CD8-positive, alpha-beta T cell (primary cell): ENCODE measurements at places on chromosomes 1 and 21.

DNA sequence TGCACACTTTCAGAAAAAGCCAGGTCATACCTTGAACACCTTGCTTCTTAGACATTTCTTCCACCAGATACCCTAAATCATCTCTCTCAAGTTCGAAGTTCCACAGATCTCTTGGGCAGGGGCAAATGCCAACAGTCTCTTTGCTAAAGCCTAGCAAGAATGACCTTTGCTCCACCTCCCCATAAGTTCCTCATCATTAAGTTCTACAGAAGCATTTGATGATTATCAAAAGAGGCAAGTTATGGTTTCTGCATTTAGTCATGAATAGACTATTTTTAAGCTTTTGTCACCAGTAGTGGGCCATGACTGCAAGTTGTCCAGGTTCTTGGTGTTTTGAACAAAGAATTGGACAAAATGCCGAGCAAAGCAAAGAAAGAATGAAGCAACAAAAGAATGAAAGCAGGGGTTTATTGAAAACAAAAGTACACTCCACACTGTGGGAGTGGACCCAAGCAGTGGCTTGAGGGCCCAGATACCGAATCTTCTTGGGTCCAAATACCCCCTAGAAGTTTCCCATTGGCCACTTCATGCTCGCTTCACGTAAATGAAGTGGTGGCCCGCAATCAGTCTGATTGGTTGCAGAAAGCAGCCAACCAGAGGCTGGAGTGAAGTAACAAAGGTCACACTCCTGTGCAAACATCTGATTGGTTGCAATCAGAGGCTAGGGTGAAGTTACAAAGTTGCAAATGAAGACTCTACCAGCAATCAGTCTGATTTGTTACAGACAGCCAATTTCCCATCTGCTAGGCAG lies 9.8 kb upstream of the EGLN1 start:
- no peak for DNase-seq

DNA sequence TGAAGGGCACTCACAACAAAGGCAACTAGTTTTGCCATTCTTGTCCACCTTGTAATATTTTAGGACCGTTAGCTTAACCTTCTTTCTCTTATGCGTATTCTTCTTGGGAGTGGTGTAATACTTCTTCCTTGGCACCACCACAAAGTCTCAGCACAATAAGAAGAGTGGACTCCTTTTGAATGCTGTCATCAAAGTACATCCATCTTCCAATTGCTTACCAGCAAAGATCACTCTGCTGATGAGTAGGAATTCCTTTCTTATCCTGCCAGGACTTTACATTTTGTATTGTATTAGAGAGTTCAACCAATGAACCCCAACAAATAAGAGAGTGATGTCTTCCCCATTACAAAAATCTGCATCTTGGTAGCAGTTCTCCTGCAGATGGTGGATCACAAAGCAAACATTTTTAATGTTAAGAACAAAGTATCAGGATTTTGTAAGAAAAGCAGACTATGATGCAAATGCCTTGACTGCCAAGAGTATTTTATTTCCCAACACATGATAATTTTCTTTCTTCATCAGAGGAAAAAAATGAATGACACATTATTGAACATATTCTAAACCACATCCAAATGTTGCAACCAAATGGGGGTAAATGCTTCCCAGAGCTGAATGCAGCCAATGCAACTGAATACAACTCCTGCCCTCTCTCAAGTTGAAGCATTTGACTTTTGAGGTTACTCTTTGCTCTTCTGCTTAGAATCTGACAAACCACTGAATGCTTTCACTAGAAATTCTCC lies 5.1 kb upstream of the ARNT start:
- no peak for DNase-seq

GRCh38 chr1:230128569-230129285 lies 61.7 kb downstream of the GALNT2 start:
- DNase-seq, result no peak

- no peak for DNase-seq
Measured at GRCh38 chr1:78210175-78210574, 164.4 kb downstream of the GIPC2 start.

DNA sequence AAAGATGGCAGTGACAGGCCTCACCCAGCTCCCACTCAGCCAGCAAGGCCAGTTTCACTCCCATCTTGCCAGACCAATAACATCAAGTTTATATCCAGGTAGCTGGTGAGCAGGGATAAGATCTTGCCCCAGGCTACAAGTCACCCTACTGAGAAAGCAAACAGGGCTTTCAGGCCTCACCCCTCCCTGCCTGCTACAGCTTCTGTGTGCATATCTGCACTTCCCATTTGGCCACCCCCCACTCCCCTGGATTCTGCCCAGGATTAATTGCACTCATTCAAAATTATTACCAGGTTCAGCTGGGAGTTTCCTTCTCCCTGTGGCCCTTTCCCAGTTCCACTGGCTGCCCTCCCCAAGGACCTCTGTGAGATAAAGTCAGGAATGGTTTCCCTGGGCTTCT lies 352.1 kb downstream of the TBX15 start:
- no peak for DNase-seq

- DNase-seq, result no peak
Measured at GRCh38 chr1:167056529-167057231, 33.5 kb downstream of the GPA33 start.

- no peak for DNase-seq
Measured at GRCh38 chr1:21534674-21535378, 25.6 kb downstream of the ALPL start.

DNA sequence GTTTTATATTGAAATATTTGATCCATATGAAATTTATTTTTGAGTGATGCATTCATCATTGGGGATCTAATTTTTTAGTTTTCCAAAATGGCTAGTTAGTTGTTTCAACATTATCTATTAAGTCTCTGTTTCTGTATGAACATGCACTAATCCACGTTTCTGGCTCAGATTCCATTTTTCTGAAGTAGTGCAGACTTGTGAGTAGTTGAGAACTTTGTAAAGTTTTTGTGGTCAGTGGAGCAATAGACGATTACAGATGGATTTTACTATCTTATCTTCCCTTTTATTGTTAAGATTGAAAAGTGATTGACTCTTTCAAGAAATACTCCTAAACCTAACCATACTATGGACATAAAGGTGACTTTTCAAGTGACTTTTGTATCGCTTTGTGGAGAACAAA lies 16.7 kb downstream of the SOAT1 start:
- no peak for DNase-seq

DNA sequence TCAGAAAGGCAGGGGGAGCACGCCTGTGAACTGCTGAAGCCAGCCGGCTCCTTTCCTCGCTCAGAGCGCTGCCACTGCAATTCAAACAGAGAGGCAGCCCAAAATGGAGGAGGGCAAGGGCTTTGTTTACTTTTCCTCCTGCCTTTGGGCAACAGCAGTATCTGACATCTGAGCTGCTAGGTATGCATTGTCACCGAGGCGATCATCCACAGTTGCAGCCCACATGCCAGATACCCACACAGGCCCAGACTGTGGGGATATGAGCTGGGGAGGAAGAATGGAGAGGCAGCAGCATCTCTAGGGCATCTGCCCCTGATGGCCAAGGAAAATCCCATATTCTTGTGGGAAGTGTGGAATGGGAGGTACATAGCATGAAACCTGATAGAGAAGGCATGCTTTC lies 357.1 kb downstream of the BARHL2 start:
- no peak for DNase-seq

DNA sequence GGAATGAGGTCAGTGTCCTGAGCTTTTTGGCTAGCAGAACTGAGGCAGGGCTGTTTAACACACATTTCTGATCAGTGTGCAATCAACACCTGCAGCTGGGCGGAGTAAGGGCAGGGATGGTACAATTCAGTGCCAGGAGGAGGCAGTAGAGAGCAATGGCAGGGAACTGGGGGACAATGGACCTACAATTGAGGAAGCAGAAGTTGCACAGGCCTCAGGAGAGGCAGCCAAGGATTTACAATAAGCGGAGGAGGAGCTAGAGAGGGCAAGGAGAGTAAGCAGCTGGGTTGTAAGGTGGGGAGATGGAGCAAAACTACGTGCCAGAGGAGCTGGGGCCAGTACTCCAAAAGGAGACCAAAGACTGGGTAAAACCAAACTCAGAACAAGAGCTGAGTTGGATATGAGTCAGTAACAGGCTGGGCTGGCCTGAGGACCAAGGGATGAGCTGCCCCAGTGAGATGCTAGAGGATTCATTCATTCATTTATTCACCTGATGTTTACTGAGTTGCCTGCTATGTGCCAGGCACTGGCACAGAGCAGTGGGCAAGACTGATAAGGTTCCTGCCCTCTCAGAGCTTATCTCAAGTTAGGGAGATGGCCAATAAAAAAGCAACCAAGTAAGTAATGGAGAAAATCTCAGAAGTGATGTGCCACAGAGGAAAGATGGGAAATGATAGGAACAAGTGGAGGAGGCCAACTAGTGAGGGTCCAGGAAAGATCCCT lies 10.4 kb upstream of the GALE start:
- peak; percentile 50 for DNase-seq

DNA sequence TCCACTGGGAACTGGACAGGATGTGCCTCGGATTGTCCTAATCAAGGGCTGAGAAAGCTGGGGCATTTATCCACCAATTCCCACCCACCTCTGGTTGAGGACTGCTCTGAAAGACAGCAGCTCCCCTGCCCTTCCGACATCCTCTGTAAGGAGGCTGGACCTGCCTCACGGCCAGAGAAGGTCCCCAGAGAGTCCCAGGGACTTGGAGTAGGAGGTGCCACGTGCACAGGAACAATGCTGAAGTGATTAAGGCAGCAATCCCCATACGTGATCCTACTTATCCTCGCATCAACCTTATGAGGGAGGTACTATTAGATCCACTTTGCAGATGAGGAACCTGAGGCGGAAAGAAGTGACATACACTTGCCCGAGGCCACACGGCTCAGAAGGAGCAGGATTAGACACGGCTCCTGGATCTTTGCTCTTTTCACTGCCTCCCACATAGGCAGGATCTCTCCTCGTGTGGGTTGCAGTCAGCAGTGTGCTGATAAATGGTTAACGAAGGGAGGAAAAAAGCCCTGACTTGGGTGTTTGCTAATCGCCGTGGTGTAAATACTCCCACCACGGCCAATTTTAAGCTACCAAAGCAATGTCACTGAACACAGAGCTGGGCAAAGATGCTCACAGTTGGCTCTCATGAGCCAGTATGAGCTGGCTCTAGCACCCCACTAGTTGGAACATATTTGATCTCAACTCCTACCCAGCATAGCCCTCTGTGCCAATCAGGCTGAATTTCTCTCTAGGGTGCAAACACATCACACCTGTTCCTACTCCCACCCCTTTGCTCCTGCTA lies 18.6 kb upstream of the LDLRAP1 start:
- no peak for DNase-seq

- peak; percentile 29 for DNase-seq
Measured at GRCh38 chr1:212467843-212468482, 35.2 kb downstream of the NENF start.

DNA sequence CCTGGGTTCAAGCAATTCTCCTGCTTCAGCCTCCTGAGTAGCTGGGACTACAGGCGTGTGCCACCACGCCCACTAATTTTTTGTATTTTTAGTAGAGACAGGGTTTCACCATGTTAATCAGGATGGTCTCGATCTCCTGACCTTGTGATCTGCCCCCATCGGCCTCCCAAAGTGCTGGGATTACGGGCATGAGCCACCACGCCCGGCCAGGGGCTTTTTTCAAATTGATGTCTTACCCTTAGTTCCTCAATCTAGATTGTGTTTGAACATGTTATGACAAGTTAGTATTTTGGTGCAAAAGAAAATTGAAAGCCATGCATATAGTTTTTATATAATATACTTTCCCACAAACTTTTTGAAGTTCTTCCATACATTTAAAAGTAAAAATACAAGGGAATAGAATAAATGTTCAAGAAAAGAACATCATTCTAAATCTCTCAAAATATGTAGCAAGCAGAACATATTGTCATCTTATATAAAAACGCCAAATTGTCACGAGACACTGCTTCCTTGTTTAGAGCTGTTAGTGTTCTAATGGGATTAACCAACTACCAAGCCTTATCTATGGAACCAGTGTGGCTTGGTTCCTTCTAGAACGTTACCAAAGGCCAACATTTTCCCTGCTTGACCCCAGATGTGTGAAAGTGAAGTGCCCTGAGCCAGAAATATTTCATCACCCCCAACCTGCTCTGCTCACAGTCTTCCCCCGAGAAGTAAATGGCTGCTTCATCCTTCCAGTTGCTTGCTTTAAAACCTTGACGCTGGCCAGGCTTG lies 9.5 kb upstream of the PLEKHM2 start:
- DNase-seq, result no peak

DNA sequence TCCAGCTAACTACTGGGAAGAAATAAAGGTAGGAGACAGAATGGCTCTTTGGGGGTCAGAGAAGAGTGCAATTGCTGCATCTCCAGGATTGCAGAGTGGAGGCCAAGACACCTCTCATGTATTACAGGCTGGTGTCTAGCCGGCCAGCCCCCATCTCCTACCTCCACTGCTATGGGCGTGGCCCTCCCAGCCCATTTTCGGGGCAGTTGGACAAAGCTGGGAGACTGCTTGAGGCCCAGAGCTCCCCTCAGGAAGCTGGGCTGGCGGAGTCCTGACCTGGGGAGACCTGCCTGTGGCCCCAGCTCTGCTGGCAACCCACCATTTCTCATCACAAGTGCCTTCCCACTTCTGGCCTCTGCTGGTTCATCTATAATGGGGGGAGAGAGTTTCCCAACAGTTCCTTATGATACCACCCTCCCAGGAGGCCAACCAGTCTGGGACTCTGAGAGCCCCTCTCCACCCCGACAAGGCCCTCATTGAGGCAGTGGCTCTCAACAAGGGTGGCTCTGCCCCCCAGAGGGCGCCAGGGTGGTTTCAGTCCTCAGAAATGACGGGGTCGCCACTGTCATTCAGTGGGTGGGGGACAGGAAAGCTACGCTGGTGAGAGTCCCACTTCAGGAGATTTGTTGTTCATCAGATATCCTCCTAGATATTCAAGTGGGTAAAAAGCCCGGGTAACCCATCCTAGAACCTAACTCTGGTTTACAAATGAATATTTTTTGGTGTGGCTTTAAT lies 11.5 kb downstream of the RAP1GAP start:
- no peak for DNase-seq

DNA sequence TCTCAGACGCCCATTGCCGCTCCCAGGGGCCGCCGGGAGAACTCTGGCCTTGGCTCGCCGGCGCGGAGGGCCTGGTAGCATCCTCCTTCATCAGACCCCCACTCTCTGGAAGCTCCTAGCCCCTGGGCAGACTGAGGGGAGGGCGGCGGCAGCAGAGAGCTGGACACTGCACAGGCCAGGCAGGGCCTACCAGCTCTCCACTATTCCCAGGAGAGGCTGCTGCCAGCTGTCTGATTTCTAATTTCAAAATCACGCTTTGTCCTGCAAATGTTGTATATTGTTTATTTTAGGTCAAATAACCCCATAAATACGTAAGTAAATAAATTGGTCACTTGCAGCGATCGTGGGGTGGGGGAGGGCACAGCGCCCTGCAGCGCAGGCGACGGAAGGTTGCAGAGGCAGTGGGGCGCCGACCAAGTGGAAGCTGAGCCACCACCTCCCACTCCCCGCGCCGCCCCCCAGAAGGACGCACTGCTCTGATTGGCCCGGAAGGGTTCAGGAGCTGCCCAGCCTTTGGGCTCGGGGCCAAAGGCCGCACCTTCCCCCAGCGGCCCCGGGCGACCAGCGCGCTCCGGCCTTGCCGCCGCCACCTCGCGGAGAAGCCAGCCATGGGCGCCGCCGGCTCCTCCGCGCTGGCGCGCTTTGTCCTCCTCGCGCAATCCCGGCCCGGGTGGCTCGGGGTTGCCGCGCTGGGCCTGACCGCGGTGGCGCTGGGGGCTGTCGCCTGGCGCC lies at the start of gene MTARC1:
MTARC1 (plus strand) TSS at position 577 of the 732 bp plus-strand sequence; CDS start at position 609, 32 bp downstream.
- no peak for DNase-seq
